ENCODE measurements at places on chromosomes 12 and 14.

DNA sequence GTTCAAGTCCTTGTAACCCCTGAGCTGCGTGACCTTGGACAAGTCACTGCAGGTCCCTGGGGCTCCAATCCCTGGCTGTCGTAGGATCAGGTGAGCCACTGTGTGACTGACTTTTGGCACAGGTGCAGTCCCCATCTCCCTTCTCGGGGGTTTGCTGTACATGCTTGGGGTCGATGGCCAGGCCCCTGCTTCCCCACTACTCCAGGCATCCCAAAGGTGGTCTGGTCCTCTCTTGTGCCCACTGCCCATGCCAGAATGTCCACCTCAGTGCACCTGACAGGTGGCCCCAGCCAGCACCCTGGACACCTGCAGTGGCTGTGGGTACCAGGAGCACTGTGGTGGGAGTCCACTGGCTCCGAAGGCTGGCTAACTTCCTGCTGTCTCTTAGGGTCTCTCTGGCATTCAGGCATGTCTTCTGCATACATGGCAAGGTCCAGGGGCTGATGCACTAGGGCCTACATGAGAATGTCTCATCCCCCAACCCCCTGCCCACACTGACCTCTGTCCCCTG, 14.7 kb downstream of the FOXN4 start:
- DNase-seq = no peak

DNA sequence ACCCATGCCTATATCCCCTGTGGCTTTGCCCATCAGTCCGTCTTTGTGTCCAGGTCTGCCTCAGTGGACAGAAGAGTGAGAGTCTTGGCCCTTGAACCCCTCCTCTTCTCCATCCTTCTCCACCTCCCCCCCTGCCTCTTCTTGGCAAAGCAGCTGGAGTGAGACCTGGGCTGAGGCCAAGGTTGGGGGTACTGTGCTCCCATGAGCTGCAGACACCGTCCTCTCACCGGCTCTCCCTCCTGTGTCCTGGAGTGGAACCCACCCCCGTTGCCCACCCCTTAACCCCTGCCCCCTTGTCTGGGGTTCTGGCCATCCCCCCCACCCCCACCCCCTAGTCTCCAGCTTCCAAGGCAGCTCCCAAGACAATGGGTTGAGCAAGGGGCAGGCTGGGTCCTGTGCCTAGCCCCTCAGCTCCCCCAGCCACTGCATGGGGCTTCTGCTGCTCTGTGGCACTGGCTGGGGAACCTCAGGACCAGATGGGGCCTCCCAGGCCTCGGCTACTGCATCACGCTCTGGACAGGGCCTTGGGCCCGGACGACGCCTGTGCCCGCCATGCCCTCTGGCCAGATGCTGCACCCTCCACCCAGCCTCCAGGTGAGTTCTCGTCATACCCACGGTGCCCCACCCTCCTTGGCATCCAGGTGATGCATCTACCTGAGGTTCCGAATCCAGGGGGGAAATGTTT, 35.7 kb downstream of the RTL1 start:
- DNase-seq = no peak

DNA sequence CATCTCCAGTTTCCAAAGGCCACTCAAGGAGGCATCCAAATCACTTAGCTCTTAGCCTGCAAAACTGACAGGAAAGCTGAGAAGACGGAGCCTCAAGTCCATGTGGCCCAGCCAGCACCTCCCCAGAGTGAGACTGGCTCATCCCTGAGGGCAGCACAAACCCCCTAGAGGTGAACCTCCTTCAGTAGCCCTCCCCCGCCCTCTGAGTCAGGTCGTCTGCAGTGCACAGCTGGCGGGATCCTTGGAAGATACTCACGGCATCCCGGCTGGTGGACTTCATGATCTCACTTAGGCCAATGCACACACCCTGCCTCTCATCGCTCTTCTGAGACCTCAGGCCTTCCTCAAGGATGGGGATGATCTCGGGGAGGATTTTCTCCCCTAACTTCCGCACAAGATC, 24.1 kb upstream of the RAB35 start:
- no peak for DNase-seq

DNA sequence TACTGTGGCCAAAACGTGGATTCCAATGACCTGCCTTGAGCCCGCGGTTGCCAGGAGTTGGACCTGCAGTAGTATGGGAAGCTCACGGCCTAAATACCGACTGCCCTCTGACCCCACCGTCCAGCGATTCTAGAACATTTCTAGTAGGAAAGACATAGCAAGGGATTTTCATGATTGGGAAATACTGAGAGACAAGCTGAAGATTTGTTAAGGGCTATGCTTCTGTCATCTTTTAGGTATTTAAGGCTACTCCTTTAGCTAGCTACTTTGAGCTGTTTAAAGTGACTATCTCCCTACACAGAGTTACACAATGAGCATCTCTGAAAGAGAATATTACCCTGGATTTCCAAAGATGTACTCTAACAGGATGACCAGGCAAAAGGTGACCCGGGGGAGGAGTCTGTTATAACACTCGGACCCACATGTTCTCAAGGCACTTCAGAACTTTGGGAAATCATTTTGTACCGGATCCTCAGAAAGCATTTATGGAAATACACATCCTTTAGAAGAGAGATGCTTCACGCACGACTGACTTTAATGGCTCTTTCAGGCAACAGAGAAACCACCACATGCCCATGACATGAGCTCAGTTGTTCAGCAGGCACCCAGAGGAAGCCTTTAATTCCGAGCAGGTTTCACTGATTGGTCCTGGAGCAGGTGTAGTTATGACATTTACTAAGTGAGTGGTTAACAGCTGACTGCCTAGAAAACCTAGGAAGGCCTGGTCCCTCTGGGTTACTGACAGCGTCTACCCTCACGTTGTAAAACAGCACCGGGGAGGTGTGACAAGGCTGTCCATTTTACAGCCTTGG, 4.2 kb downstream of the BAG5 start:
- DNase-seq = no peak

DNA sequence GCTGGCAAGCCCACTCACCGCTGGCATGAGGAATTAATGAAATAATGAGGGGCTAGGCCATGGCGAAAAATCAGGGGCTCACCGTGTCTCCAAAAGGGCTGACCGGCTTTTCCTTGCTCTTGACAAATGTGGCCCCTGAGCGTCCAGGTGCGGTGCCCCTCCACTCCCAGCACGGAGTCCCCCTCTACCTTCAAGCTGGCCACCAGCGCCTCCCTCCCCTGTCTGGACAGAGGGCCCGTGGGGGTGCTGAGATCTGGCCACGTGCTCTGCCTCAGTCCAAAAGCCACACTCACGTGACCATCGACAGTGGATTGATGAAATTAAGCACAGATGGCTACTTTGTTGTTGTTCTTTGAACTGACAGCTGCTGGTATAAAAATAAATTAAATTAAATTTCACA, 78.8 kb upstream of the BCL11B start:
- DNase-seq = no peak

DNA sequence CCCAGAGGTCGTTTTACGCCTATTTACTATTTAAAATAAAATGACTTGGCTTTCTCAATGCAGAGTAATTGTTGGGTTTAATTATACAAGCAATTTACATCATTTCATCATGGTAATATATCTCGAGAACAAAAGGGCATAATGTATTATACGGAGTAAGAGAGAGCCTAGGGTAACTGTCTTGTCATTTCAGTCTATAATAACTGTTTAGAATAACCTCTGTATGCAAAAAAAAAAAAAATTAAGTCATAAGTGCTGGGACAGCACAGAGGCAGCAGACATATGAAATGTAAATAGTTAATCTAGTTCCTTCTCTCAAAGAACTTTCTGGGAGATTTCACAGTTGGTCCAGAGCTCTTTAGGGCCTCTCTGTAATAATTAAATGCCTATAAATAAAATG, 284.9 kb downstream of the TMTC2 start:
- no peak for DNase-seq

DNA sequence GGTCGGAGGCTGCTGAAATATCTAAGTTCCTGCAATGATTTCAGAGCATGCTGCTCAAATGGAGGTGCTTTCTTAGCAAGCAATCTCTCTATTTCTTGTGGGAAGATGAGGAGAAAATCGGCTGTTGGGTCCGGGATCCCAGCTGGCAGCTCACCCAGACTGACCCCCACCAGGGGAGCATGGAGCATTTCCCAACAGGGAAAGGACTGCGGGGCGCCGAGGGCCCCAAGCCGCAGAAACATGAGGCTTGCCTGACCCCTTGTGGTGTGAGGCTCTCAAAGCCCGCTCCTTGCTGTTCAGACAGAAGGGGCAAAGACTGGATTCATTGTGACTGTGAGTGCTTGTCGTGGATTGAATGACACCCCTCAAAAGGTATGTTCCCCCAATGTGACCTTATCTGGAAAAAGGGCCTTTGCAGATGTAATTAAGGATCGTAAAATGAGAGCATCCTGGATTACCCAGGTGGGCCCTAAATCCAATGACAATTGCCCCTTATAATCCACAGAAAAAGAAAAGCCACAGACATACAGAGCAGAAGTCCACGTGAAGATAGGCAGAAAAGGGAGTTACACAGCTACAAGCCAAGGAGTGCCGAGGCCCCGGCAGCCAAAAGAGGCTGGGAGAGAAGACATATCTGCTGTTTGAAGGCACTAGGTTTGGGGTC, 116.3 kb upstream of the VASH1 start:
- no peak for DNase-seq

DNA sequence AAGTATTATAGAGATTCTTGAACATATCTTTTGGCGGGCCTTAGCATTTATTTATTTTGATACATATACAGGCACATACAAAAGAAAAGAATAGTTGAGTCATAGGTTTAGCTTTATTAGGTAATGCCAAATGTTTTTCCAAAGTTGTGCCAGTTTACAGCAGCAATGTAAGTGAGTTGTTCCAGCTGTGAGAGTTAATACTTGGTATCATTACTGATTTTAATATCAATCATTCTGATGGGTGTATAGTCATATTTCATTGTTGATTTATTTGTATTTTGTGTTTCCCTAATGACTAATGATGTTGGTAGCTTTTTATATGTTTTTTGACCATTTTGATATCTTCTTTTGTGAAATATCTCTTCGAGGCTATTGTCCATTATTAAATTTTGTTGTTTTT, 122.4 kb downstream of the MIPOL1 start:
- no peak for DNase-seq

GRCh38 chr12:66066137-66066928, 64.2 kb downstream of the LLPH start:
- no peak for DNase-seq

GRCh38 chr14:102951799-102952198, 29.3 kb downstream of the AMN start:
- DNase-seq = no peak

GRCh38 chr14:33556382-33557121, 394.3 kb downstream of the EGLN3 start:
- no peak for DNase-seq

DNA sequence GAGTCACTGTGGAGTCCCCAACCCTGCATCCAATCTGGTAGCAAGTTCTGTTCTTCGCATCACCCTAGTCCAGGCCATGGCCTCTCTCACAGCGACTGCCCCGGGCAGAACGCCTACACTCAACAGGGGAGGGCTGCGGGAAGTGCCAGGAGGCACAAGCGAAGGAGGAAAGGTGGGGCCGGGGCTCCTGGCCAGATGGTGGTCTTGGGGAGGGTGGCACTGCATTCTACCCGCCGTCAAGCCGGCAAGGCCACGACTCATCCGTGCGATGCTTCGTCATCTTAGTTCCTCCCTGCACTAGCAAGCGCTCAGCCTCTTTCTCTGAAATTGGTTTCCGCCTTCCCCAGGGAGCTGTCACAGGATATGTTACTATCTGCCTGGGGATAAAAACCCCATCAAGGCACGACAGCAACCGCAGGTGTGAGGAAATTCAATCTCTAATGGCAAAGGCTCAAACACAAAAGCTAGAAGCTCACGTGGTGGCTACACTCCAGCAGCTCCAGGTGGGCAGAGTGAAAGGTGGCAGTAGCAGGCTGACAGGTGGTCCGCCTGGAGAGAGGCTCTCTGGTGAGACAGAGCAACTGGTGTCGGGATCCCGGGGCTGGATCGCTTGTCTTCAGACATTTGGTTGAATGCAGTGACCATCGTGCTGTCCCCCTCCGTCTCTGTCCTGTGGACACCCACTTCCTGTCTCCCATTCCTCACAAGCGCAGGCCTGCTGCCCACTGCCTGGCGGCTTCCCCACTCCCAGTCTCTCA, 34.1 kb downstream of the ACADS start:
- no peak for DNase-seq

GRCh38 chr12:48080821-48081220, 25.1 kb downstream of the SENP1 start:
- no peak for DNase-seq

DNA sequence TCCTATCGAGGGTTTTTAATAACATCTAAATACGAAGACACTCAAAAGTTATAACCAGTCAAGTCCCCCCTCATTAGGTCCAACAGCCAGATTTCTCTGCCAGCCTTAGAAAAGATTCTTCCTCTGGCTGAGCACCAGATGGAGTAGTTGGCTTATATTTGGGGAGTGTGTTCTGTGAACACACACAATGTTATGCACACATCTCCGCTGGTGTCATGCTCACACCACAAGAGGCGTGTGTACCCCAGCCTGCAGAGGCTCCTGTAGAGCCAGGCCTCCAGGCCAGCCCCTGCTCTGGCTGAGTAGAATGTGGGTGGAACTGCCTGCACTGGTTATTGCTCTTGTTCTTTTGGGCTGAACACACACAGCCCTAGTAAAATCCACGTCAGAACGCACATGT, 64.0 kb downstream of the PIWIL1 start:
- DNase-seq = no peak

- no peak for DNase-seq
Measured at GRCh38 chr12:52235001-52235764, 2.1 kb downstream of the KRT7 start.

GRCh38 chr12:209246-209645, 4.7 kb downstream of the SLC6A12 start:
- DNase-seq = no peak

- DNase-seq = no peak
Measured at GRCh38 chr14:79587875-79588274, 623.4 kb downstream of the DIO2 start.

DNA sequence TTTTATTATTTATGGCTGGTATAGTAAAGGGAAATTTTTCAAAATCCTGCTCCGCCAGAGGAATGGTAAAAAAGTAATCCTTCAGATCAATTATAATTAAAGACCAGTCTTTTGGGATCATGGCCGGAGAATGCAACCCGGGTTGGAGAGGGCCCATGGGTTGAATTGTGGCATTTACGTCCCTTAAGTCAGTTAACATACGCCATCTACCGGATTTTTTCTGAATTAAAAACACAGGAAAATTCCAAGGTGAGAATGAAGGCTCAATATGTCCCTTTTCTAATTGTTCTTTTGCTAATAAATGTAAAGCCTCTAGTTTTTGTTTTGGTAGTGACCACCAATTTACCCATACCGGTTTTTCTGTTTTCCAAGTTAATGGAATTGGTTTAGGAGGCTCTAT, 602.8 kb downstream of the ALG10 start:
- DNase-seq = no peak

- no peak for DNase-seq
Measured at GRCh38 chr12:66863276-66863675, 184.4 kb upstream of the GRIP1 start.

- no peak for DNase-seq
Measured at GRCh38 chr14:66003082-66003730, 483.0 kb upstream of the CCDC196 start.

All from thoracic aorta (tissue), 2 donors.